ENCODE measurements at places on chromosomes 2 and 18.

- no peak for DNase-seq
Observed at GRCh38 chr2:25354116-25354515, 12.4 kb upstream of the DNMT3A start.

DNA sequence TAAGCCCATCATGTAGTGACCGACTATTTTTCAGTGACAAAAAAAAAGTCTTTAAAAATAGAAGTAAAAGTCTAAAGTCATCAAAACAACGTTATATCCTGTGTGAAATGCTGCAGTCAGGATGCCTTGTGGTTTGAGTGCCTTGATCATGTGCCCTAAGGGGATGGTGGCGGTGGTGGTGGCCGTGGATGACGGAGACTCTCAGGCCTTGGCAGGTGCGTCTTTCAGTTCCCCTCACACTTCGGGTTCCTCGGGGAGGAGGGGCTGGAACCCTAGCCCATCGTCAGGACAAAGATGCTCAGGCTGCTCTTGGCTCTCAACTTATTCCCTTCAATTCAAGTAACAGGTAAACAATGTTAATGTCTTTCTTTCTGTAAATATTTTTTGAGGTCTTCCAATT, at the start of gene CD28:
Gene CD28, plus strand, starts transcription at position 237 of the 400 bp plus-strand sequence. Its CDS starts 58 bp downstream, at position 295.
- DNase-seq = no peak

DNA sequence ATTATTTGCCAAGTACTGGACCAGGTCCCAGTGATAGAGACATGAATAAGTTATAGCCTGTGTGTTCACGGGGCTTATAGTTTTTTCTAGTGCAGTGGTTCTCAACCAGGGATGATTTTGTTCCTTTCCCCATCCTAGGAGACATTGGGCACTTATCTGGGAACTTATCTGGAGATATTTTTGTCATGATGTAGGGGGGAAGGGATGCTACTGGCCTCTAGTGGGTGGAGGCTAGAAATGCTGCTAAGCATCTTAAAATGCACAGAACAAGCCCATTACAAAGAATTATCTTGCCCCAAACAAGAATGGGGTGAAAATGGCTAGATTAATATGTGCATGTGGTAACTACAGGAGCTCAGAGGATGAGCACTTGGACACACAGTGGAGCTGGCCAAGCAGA, 75.2 kb downstream of the KLHL29 start:
- DNase-seq = no peak

GRCh38 chr2:15369129-15369528, 192.0 kb downstream of the NBAS start:
- DNase-seq = no peak

GRCh38 chr2:202778217-202778616, 93.3 kb downstream of the ICA1L start:
- DNase-seq = no peak

DNA sequence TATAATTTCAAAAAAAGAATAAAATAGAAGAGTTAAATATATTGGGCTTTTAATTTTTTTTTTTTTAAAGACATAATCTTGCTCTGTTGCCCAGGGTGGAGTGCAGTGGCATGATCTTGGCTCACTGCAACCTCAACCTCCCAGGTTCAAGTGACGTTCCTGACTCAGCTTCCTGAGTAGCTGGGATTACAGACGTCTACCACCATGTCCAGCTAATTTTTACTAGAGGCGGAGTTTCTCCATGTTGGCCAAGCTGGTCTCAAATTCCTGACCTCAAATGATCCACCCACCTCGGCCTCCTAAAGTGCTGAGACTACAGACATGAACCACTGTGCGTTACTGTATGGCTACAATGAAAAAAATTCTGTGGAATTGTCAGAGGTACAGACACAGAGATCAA, 98.1 kb upstream of the RGPD4 start:
- DNase-seq = no peak

DNA sequence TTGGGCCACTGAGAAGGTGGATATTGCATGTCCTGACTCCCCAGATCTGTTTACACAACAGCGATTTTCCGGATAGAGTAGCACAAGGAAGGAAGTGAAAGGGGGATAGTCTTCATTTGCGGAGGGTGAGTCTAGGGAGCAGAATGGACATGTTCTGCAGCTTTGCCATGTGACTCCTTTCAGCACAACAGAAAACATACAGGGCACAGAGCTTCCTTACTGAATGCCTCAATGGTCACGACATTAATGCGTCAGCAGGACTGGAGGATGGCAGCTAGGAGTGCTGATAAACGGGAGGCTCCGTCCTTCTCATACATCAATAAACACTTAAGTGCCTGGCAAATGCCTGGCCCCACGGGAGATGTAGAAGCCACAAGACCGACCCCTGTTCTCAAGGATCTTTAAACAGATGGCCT, 163.0 kb downstream of the FAM210A start:
- DNase-seq = no peak

GRCh38 chr2:17229414-17229813, 288.8 kb downstream of the RAD51AP2 start:
- DNase-seq = no peak

DNA sequence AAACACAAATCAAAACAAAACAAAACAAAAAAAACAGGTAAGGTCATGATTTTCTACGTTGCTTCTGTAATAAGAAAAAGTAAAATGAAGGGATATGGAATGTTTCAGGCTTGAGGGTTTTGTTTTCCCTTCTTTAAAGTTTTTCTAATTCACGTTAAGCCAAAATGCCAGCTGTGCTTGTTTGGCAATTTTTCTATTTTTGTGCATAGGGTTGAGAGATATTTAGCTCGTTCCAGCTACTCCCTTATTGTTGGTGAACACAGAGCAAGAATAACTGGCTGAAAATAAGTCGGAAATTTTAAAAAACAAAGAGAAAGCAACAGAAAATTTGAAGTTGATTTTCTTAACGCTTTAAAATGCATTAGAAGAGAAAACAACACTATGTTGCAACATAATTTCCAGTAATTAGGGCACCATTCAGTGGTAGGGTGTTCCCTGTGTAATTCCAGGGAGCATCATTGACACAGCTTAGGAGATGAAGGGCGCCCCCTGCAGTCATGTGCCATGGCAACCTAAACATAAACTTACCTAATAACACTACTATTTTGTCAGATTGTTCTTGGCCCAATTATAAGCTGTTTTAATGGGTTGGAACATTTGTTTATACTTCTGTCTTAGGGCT, 99.5 kb downstream of the DTNA start:
- DNase-seq = no peak

DNA sequence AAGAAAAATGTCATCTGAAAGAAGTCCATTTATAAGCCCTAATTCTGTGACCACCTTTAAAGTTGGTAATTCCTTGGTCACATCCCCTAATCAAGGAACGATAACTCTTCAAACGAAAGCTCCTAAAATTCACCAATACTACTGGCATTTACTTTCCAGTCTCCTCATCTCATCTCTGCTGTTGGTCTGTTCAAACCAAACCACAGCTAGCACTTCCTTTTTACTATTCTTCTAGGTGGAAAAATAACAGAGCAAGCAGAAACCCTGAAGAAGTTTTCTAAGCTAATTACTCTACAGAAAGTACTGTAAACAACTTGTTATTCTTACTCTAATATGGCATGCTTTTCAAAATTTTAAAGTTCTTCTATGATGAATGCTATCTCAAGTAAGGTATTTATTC, 21.6 kb downstream of the TIA1 start:
- DNase-seq = no peak

DNA sequence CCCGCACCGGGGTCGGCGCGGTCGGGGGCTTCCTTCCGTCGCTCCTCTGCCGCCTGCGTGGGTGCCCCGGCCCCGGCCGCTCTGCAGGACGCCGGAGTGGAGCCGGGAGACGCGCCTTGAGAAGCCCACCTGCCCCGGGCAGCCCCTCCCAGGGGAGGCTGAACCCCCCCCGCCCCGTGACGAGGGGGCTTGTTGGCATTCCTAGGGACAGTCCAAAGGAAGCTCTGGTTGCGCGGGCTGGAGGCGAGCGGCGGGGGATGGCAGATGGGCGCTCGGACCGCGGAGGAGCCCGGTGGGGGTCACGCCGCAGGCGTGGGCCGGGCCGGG, 133.5 kb upstream of the MGAT5 start:
- no peak for DNase-seq

DNA sequence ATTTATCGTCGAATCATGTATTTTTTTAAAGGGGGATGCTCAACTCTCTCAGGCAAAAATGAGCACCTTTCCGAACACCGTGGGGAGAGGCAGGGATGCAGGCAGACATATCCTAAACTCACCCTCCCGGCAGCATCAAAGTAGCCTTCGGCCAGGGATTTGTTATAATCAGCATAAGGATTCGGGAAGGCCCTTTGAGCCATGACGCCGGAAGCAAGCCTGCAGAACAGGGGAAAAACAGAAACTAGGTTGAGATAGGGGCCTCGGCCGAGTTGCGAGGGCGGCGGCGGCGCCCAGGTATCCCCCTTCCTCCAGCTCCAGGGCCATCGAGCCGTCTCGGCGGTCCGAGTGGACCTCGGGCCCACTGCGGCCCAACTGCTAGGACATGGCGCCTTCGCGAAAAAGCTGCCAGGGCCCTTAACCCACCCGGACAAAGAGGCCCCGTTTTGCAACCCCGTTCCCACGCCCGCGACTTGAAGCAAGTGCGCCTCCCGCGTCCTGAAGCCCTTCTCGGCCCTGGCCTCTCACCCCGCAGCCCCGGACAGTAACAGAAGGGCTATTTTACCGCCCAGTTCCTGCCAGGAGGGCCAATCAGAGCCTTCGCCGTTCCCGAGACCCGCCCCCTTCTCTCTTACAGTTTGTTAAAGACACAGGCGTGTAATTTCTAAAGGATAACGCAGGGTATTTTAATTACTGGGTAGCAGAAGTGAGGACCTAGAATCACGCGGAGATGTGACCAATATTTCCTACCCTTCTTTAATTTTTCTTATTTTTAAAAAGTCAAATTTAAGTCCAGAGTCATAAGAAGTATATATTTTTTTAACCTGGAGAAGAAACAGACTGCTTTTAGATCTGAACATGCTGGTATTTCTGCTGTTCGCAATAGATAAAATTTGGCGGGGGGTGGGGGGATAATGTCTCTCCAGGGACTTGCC, at the start of gene LANCL1:
Gene LANCL1, minus strand, starts transcription at position 566 of the 935 bp plus-strand sequence. Its CDS starts 363 bp downstream, at position 203.
- DNase-seq = peak; percentile 30

DNA sequence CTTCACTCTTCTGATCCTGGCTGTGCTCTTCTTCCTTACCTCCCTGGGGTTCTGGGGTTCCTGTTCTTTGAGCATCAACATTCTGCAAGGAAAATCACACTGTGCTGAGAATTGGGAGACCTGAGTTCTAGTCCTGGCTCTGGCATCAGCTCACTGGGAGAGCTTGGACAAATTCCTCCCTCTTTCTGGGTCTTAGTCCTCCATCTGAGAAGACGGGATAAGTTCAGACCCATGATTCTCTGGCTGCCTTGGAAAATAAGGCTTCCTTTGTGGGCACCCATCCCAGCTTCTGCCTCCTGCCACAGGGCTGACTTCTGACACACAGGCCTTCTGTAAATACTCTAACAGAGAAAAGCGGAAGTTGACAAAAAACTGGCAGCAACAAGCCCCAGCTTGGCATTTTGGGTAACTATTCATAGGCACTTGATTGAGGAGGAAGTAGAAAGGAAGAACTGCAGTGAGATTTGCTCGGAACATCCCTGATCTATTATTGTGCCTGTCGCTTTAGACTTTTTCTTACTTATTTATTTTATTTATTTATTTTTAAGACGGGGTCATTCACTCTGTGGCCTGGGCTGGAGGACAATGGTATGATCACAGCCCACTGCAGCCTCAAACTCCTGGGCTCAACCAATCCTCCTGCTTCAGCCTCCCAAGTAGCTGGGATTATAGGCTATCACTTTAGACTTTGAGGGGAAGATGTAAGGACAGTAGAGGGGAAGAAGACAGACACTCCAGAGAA, 7.9 kb downstream of the PCBP1 start:
- DNase-seq = no peak

- no peak for DNase-seq
Observed at GRCh38 chr2:124257120-124257519, 232.0 kb downstream of the CNTNAP5 start.

DNA sequence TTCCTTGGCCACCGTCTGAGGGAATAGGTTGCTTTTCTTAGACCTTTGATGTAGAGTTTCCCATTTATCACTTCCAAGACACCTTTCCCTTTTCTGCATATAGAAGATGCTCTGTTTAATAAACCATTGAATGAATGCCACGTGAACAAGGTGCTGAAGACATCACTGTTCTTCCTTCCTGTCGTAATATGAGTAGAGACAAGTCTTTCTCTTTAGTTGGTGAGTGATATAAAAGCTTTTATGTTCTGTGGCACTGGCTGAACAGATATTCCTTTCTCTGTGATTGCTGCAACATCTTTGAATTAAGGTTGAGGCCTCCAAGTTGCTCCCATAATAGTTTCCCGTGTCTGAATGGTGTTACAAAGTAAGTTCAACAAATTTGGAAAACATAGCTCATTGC, 38.7 kb downstream of the TTC39C start:
- DNase-seq = no peak

DNA sequence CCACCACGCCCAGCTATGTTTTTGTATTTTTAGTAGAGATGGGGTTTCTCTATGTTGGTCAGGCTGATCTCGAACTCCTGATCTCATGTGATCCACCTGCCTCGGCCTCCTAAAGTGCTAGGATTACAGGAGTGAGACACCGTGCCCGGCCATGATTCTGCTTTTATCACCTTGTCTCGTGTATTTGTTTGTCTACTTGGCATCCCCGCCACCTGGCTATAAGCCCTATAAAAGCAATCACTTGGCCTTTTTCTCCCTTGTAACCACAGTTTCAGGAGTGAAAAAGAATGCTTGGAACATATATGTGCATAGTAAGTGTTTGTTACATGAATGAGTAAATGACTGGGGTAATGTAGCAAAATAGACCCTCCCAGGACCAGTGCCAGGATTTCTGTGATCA, 77.5 kb upstream of the PAPOLG start:
- no peak for DNase-seq

- DNase-seq = no peak
Observed at GRCh38 chr2:196591004-196591403, 48.5 kb upstream of the CCDC150 start.

DNA sequence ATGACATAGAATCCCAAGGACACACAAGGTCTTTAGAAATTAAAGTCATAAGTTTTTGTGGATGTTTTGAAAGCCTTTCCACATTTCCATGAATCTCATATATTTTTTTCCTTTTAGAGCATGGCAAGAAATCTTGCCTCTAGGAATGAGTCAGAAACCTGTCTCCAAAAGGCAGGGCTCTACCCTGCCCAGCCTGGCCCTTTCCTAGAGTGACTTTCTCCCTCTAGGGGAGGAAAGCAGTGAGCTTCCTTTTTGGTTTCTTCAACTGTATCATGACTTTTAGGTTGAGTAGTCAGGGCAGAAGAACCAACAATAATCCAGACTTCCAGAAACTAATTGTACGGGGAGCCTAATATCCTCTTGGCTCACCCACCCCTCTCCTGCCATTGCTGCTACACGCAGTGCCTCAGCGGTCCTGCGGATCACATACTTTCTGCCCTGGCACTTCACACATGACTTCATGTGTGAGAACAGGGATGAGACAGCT, 300.3 kb downstream of the AGPS start:
- no peak for DNase-seq

GRCh38 chr18:8791171-8791651, 85.9 kb downstream of the MTCL1 start:
- DNase-seq = no peak

DNA sequence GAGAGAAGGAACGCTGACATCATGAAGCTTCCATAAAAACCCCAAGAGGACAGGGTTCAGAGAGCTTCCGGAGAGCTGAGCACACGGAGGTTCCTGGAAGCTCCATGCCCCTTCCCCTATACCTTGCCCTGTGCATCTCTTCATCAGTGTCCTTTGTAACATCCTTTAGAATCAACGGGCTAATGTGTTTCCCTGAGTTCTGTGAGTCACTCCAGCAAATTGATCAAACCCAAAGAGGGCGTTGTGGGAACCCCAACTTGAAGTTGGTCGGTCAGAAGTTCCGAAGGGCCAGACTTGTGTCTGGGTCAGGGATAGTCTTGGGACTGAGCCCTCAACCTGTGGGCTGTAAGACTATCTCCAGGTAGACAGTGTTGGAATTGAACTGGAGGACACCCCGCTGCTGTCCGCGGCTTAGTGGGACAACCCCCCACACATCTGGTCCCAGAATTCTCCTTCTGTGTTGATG, 25.9 kb upstream of the GPR55 start:
- DNase-seq = no peak

Measured in cortex of kidney (tissue), 1 donor.